Stimulated activated CD4-positive, alpha-beta T cell treated with anti-CD3 and anti-CD28 coated beads, TNF-alpha, amount 100 ng/mL, for 48 hours (primary cell): ENCODE measurements at places on chromosomes 12 and 14.

DNA sequence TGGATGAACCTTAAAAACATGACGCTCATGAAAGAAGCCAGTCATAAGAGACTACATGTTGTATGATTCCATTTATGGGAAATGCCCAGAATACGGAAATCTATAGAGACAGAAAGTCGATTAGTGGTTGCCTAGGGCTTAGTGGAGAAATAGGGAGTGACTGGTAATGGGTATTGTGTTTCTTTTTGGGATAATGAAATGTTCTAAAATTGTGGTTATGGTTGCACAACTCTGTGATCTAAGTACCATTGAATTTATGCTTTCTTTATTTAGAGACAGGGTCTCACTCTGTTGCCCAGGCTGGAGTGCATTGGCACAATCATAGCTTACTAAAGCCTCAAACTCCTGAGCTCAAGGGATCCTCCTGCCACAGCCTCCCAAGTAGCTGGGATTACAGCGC, 8.0 kb downstream of the RBMS2 start:
- DNase-seq, result no peak

- DNase-seq, result no peak
Observed at GRCh38 chr12:4296751-4297150, 23.2 kb downstream of the CCND2 start.

GRCh38 chr14:68008491-68008890, 188.9 kb downstream of the RAD51B start:
- DNase-seq, result no peak

- DNase-seq, result no peak
Observed at GRCh38 chr12:40616383-40616915, 75.8 kb upstream of the CNTN1 start.

DNA sequence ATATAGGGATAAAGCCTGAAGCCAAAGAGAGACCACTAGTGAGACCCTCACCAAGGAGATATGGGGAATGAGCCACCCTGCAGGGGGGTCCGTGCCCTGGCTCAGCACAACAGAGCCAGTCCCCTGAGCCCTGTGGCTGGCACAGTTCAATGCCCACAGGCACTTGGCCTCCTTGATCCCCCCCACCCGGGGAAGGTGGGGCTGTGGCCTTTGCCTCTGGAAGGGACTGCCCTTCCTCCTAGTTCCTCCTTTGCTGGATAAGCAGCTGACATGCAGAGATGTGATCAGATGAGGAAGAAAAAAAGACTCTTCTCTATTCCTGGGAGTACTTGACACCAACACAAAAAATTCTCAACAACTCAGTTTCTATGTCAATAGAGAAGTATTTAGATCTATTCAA, 19.9 kb downstream of the TTC7B start:
- no peak for DNase-seq

- DNase-seq, result no peak
Observed at GRCh38 chr12:42609605-42610004, 20.1 kb upstream of the PRICKLE1 start.

- DNase-seq, result no peak
Observed at GRCh38 chr14:89480278-89480677, 63.2 kb upstream of the FOXN3 start.

- no peak for DNase-seq
Observed at GRCh38 chr14:78307671-78308070, 137.5 kb downstream of the NRXN3 start.

- no peak for DNase-seq
Observed at GRCh38 chr14:76252471-76252870, 100.7 kb downstream of the GPATCH2L start.

DNA sequence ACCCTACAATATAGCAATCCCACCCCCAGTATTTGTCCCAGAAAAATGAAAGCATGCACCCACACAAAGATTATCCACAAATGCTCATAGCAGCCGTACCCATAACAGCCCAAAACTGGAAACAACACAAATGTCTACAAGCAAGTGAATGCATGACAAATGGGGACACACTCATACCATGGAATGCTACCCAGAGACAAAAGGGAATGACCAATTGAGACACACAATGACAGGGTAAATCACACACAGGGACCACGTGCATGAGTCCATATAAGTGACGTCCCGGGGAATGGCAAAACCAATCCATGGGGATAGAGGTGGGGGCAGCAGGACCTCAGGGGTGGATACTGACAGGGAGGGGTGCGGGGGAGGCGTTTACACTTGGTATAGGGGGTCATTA, 33.4 kb downstream of the SCARB1 start:
- DNase-seq, result no peak

GRCh38 chr14:73825551-73826188, 26.0 kb upstream of the PTGR2 start:
- peak; percentile 70 for DNase-seq

DNA sequence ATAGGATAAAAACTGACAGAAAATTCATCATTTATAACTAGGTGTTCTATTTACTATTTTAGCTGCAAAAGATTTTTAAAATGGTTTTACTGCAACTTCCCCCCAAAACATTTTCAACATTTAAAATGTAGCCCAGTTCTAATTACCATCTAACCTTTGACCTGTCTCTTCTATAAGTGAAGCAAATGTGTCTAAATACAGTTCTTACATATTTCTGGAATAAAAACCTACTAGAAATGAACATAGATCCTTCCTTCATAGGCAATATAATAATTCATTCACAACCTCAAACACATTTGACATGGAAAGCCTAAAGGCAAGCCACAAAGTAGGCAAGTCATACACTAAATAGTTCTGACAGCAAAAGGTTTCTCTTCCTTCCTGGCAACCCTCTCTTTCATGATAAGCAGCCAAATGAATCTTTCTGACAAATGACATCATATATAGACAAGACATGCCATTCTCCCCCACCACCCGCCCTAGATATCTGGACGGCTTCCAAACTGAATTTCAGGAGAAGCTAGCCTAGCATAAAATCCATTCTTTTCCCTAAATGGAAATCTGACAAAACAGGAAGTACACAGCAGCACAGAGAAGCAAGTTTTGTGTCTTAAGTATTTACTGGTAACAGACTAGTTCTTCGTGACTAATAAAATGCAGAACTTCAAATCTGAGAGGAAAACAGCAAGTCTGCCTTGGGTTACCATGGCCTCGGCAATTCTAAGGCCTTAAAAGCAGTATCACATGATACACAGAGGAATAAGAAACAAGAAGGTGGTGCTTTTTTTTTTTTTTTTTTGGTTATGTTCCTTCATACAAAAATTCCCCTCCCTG, 17.2 kb upstream of the ARID4A start:
- DNase-seq, result no peak

DNA sequence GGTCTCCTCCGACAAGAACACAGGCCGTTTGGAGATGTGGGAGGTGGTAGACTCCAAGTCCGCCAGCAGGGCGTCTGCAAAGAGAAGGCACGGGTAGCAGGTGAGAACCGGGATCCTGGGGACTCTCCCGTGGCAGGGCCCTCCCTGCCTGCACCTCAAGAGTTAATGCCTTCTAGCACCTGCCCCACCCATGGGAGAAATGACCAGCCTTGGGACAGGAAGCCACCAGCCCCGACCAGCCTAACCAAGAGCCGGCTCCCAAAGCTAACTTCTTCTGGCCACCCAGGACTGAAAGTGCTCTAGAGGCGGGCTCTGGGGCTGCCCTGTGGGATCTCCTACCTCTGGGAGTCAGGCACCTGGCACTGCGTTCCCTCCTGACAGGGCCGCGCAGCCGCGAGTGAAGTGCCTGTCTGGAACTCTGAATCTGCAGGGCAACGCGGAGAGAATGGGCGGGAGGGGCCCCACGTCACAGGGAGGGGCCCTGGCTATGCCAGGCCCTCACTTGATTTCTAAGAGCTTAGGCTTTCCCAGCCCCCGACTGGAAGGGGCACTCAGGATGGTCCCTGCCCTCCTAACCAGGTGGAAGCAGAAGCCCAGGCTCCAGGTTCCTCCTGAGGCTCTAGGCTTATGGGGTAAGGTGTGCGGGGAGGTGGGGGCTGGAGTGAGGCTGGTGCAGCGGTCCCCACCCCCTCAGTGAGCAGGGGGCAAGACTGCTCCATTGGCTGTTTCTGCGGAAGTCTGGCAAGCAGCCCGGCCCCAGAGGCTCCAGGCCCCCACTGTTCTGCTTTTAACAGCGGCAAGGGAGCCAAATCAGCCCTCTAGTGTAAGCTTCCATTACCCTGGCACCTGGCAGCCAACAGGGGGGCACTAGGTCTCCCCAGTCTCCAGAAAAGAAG, 23.6 kb upstream of the RPLP0 start:
- DNase-seq, result no peak

DNA sequence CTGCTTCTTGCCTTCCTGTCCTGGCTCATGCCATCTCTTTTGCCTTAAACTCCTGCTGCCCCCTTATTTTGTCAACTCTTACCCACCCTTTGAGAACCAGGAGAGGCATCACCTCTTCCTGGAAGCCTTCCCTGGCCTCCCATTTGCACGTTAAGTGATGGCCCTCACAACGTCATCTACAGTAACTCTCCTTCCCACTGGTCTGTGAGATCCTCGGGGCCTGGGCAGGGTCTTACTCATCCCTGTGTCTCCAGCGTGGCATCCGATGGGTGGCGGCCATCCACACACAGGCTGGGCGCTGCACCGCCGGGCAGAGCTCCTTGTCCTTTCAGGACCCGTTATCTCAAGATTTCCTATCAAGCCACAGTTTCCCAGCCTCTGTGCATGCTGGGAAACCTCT, 16.8 kb upstream of the CACNA2D4 start:
- DNase-seq, result no peak

DNA sequence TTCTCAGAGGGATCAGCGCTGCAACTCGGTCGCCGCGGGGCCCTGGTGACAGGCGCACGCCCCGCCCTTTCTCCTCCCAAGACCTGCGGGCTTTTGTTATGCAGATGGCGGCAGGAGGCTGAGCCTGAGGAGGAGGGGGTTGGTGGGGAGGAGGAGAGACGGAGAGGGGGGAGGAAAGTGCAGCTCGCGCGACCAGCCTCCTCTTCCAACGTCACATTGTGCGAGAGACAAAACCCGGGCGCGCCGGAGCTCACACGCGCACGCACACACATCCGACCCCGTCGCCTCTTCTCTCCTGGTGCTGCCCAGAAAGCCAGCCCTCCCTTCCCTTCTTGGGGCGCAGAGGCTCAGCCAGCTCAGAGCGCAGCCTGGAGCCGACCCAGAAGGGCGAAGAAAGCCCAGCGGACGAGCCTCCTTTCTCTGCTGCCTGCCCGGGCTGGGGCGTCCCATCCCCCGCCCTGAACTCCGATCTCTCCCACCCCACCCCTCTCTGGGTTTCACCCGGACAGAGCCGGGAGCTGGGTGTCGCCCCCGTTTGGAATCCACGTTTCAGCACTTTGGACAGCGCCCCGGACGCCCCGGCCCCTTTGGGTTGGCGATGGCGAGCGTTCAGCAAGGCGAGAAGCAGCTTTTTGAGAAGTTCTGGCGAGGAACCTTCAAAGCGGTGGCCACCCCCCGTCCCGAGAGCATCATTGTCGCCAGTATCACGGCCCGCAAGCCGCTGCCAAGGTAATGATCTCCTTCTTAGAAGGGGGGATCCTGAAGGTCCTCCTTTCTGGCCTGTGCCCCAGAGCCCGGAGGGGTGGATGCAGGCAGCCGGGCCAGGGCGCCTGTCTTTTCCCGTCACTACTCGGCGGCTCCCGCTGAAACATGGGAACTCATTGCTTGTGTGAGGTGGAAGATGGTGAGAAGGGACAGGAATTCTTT, at the start of gene SRRM4:
Gene SRRM4 (plus strand): TSS at position 257 of the 927 bp plus-strand sequence. CDS start 342 bp downstream, at position 599.
- no peak for DNase-seq

DNA sequence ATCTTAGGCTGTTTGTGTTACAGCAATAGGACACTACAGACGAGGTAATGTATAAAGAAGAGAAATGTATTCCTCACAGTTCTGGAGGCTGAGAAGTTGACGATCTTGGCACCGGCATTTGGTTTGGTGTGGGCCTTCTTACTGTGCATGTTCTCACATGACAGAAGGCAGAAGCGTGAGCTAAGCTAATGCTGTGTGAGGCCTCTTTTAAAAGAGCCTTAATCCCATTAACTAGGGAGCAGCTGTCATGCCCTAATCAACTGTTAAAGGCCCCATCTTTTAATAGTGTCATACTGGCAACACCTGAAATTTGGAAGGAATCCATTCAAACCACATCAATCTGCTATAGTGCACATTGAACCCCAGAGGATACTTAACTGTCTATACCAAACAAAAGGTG, 992.9 kb downstream of the GALC start:
- DNase-seq, result no peak

DNA sequence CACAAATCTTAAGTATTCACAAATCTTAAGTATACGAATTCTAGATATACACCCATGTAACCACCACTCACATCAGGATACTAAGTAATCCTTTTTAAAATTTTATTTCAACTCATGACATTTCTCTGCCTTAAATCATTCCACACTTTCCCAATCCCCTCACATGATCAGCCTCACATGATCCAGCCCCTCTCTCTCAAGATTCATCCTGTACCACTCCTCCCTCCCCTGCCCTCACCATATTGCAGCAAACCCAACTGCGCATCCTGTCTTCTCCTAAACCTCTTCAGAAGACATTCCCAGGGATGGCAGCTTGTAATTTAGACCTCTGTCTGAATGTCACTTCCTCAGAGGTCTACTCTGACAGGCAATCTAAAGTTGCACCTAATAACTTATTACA, 1.7 kb upstream of the EIF4B start:
- DNase-seq, result no peak

GRCh38 chr14:92563359-92563758, 49.8 kb downstream of the RIN3 start:
- no peak for DNase-seq

- no peak for DNase-seq
Observed at GRCh38 chr12:57717846-57718640, 20.5 kb downstream of the AGAP2 start.

GRCh38 chr12:62738105-62738504, 196.8 kb downstream of the PPM1H start:
- no peak for DNase-seq

GRCh38 chr12:82688596-82688995, 1.9 kb downstream of the TMTC2 start:
- DNase-seq, result no peak

DNA sequence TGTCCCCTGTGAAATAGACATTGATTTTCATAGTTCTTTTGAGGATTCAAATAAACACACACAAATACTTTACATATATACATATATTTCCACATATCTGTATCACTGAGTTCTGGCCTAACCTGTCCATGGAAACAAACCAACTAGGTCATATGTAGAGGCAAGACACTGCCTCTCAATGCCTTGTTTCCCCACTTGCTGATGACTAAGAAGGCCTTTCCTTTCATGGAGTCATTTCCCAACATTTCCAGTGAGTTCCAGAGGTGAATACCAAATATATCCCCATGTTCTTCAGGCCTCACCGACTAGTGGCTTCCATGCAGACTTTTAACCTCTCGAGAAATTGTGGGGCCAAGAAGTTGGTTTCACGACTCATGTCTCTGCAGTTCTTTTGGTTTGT, 120.8 kb downstream of the DNAI7 start:
- DNase-seq, result no peak
